ENCODE measurements at places on chromosomes 3 and 15.

DNA sequence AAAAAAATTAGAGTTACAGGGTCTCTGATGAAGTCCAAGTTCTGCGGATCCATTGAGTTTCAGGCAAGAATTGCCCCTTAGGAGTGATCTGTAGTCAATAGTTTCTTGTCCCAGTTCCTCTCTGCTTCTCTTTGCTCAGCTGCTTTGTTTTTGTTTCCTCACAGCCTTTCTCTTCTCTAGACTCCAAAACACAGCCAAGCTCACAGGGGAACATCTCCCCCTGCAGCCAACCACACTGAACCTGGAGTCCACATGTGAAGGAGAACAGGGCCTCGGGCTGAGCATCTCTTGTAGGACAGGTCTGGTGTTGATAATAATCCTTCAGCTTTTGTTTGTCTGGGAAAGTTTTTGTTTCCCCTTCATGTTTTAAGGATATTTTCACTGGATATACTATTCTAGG lies 202.6 kb upstream of the ATP10A start:
- DNase-seq = no peak

DNA sequence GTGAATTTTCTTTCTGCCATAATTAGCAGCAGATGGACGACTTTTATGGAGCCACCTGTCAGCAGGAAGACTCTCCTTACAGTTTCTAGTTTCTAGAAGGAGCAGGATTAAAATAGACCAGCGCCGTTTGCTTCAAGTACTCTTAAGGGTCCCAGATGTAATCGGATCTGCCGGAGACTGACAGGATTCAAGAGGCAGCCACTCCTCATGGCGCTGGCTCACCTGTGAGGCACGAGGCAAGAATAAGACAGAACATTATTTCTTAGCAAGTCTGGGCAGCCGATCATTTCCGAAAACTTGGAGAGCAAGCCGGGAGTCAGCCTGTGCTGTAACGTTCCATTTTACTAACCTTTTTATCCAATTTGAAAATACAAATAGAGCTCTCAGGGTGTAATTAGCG lies 410.4 kb upstream of the RORA start:
- no peak for DNase-seq

- no peak for DNase-seq
Observed at GRCh38 chr15:84942456-84942855, 39.2 kb upstream of the PDE8A start.

- DNase-seq = no peak
Observed at GRCh38 chr15:92130906-92131305, 262.8 kb upstream of the ST8SIA2 start.

DNA sequence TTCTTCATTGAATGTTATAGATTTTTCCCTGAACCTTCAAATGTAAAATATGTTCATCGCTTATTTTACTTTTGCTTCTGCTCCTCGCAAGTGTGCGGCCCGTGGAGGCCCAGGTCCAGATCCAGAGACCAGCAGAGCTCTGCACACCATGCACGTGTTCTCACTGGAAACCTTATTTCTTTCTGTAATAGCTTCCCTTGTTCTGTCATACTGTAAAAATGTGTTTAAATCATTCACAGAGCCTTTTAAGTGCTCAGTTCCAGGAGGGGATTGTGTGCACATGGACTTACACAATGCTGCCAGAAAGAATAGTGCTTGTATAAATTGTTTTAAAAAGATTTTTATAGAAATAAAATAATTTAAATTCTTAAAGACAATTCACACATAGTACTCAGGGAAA lies 359.3 kb downstream of the GABRG3 start:
- DNase-seq = no peak

DNA sequence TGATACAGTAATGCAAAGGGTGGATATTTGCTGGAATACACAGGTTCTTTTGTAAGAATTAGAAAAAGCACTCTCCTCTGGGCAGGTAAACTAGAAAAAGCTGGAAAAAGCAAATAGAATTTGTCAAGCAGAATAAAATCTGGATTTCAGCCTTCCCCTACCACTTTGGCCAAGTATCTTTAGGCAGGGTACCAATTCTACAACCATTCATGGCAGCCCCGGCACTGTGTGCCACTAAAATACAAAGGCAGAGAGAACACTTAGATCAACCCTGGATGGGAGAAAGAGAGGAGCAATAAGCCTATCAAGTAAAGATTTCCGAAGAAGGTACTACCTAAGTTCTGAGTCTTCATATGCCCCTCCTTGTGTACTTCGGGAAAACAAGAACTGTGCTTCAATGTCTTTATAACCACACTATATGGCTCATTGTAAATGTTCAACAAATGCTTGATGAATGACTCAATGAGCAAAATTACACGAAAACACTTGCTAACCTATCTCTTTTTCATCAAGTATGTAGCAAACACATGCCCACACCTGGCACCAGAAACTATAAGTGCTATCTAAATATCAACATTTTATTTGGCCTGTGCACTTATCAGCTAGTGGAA lies 20.8 kb downstream of the STAG1 start:
- no peak for DNase-seq

DNA sequence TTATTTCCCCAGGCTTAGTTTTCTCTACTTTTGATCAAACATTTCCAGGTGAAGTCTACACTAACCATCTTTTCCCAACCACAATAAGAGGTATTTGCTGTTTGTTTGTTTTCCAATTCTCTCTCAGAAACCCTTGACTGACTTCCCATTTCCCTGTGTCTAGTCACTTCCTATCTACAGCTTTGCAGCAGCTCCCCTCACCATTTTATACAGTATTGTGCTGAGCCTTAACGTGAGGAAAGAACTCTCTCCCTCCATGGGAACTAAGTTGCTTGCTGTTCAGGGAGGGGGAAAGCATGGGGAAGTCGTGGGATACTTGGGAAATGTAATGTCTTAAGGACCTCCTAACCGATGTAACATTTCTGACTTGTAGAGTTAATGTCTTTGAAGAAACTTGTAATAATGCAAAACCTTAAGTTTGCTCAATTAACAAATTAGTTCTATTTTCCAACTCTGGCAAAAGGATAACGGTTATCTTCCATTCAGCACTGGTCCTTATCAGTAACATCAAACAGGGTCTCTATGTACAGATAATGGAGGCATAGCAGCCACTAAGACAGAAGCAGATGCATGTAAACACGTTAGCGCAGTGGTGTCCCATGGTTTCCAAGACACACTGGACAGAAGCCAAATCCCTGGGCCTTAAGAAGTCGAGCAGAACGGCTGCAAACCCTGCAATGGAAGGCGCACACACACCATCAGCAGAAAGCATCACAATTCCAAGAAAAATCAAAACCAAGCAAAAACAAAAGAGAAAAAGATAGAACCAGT lies 39.7 kb downstream of the NPTN start:
- no peak for DNase-seq

All from GM12891 (cell line).